NCI-H2081 (cell line): ENCODE measurements at places on chromosomes 16 and 17.

GRCh38 chr16:77919761-77920415 lies 102.5 kb upstream of the CLEC3A start:
- no peak for DNase-seq

GRCh38 chr16:228151-228851 lies 948 bp downstream of the LUC7L start:
- no peak for DNase-seq

DNA sequence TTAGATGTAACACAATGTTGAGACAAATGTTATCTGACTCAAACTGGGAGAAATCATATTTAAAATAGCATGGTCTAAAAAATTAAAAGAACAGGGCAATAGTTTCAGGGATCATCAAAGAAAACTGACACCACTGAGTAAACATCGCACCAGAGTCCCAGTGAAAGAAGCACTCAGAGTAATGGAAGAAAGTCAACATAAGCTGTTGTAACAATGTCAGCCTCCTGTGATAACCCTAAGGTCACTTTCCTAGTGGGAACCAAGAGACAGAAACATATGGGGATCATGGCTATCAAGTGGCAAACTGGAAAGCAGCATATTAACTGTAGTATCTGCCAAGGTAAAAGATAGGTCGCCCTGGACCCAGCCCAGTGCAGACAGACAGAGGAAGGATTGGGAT lies 160.8 kb downstream of the CA10 start:
- DNase-seq, result no peak

DNA sequence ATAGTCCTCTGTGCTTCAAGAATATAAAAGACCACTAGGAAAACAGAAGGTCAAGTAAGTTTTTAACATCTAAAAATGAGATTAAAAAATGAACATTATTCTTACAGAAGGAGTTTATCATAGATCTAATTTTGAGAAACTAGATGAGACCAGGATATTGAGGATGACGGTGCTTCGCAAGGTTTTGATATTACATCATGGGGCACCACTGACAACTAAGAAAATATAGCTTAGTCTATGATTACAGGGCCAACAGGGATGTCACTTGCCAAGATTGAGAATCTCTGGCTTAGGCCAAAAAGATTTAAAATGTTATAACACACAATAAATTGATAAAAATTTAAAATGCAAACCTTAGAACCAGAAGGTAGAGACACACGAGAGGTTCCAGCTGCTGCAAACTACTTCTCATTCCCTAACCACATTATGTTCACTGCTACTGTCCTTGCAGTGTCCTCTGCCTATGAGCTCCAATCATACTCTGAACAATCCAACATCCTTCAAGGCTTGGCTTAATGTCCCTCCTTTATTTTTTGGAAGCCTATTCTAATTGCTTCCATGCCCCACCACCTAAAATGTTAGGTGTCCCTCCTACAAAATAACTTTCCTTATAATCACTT lies 33.2 kb downstream of the USP32 start:
- DNase-seq, result no peak

GRCh38 chr16:70151391-70151790 lies 22.2 kb upstream of the CLEC18C start:
- no peak for DNase-seq
